ENCODE measurements at places on chromosomes 7 and 10.

GRCh38 chr10:68067508-68067907 is 7.6 kb downstream of the HERC4 start:
- DNase-seq, result no peak

- DNase-seq, result no peak
Observed at GRCh38 chr10:110360857-110361474, 56.2 kb upstream of the SMNDC1 start.

DNA sequence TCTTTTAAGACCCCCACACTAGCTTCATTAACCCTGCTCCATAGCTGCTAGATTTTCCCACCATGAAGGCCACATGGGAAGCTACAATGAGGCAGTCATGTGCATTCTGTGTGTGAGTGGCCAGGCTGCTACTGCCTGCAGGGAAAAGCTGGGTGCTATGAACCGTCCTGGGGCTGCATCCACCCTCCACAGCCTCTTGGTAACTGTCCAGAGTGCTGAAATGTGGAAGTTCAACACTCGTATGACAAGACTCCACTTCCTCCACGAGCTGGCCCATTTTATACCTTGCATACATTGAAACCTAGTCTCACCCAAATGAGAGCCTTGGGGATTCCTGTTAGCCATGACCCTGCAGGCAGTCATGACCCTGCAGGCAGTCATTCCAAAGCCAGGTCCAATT is 59.4 kb downstream of the CUZD1 start:
- no peak for DNase-seq

DNA sequence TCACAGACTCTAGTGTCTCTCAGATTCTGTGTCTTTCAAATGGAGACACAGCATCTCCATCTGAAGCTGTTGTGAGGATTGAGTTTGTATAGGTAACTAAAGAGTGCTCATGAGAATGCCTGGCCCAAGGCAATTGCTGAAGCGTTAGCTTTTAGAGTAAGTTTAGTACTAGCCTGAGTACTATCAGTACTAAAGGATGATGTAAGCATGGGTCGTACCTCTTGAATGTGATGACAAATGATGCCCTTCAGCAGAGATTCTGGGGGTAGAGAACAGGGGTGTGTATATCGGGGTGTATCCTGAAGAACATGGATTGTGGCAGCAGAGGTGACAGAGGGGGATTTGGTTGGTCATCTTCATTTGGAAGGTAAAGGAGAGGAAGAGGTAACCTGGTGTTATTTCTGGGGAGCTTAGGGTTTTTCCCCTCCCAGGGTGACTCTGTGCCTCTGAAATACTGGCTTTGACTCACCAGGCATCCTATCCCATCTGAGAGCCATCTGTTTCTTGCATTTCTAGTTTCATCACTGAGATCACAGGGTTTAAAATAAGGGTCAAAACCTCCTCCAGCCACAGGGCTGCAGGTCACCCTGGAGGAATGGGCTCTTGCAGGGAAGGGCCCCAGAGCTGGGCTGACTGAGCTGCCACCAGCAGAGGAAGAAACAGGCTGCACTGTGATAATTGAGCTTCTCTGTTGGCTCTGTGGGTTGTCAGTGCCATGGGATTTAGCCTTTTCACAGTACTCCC is 756.0 kb downstream of the KCNMA1 start:
- DNase-seq, result no peak

- no peak for DNase-seq
Observed at GRCh38 chr7:43621729-43622448, 39.0 kb downstream of the STK17A start.

Measured in posterior cingulate gyrus (tissue), 11 donors.